ENCODE measurements at places on chromosomes 12 and 14.
A peak's percentile ranks its signal among the peaks of the same experiment; 100 is the strongest.

- no peak for DNase-seq
Measured at GRCh38 chr12:115074617-115075016, 390.6 kb upstream of the TBX3 start.

DNA sequence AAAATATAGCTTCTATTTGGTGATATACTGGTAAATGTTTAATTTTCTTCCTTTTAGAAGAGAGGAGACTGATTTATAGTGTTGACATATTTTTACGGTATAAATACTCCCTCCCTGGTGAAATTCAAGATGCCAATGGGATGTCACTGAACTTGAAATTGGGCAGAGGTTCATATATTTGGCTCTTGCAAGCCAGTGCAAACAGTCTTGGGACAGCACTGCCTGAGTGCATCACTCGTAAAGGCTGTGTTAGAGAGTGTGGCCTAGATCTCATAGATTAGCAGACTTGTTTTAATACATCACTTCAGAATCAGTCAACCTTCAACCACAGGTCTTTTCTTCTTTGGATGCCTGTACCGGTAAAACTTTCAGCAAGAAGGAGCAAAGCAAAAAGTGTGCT is 681.0 kb downstream of the NRXN3 start:
- no peak for DNase-seq

DNA sequence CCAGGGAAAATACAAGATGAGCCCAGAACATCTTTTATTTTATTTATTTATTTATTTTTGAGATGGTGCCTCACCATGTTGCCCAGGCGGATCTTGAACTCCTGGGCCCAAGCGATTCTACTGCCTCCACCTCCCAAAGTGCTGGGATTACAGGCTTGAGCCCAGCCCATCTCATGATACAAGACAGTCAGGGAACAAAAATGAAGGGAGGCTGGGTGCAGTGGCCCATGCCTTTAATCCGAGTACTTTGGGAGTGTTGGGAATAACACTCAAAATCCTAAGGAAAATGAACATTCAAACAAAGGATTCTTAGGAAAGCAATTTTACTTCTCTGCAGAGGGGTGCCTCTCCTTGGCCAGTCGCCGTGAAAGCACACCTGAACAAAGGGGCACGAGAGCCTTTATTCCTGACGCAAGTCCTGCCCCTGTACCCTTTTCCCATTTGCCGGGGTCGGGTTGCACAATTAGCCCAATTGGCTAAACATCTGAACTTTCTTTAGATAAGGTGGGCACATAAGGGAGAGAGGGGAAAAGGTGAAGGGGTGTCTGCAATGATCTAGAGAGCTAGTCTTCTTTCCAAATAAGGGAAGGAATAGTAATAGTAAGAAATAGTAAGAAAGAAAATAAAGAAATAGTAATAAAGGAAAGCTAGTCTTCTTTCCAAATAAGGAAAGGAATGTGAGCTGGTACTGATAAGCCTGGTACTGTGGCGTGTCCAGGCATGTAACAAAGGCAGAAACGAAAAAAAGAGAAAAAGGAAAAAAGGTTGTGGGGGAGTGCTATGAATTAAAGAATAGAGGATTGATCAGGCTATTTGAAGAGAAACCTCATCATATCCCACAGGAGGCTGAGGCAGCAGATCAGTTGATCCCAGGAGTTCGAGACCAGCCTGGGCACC is 13.4 kb downstream of the NCAPD2 start:
- peak; percentile 77 for DNase-seq

- DNase-seq = no peak
Measured at GRCh38 chr14:70784886-70785285, 24.4 kb downstream of the MAP3K9 start.

- DNase-seq = no peak
Measured at GRCh38 chr12:44584625-44585024, 291.5 kb downstream of the NELL2 start.

GRCh38 chr12:88993651-88994050 is 358.6 kb downstream of the DUSP6 start:
- no peak for DNase-seq

GRCh38 chr14:73662487-73662943 is 17.7 kb downstream of the DNAL1 start:
- DNase-seq = peak; percentile 75

GRCh38 chr14:102870246-102870645 is 52.2 kb upstream of the AMN start:
- DNase-seq = no peak

DNA sequence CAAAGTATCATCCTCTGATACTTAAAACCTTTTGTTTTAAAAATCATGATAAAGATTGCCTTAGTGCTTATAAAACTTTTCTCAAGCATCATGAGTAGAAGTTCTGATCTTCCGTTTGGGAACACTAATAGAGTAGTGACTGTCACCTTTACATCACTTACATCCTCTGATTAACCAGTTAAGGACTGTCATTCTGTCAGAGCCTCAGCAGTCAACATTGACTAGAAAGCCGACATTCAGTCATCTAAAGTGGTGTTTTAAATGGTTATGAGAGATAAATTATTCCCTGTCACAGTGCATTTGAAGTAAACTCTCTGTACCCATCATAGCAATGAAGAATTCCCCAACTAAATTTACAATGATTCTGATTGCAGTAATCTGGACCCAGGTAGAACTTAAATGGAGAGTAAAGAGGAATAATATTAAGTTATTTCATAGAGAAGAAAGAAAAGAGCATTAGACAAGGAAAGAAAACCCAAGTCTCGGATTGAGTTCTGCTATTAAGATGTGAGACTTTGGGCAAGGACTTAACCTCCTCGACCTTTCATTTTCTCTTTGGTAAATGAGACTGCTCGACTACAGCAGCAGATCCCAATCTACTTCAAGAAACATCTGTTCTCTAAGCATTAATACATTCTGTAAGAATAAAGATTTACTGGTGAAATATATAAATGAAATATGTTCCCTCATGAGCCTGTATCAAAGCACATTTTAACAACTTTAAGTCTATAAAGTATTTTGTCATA is 563.9 kb upstream of the LMO3 start:
- DNase-seq = no peak

DNA sequence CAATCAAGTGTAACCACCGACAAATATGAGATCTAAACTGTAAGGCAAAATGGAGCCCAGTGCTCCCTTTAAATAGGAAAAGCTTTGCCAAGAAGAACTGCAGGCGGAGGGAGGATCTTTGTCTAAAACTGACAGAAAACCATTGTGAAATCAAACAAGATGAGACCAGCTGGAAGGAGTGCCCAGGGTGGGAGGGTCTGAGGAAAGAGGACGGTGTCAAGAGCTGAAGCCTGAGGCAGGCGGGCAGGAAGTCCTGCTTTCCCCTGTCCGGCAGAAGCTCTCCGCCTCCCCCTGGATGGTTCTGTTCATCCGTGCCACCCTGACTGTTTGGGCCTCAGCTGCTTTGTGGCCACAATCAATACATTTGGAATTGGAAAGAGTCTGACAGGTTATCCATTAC is 37.5 kb downstream of the CDC42BPB start:
- DNase-seq = no peak

- DNase-seq = no peak
Measured at GRCh38 chr14:57712102-57712501, 153.8 kb downstream of the SLC35F4 start.

GRCh38 chr12:111361073-111361716 is 7.7 kb downstream of the PHETA1 start:
- no peak for DNase-seq

GRCh38 chr12:28787151-28787550 is 361.9 kb upstream of the FAR2 start:
- no peak for DNase-seq

DNA sequence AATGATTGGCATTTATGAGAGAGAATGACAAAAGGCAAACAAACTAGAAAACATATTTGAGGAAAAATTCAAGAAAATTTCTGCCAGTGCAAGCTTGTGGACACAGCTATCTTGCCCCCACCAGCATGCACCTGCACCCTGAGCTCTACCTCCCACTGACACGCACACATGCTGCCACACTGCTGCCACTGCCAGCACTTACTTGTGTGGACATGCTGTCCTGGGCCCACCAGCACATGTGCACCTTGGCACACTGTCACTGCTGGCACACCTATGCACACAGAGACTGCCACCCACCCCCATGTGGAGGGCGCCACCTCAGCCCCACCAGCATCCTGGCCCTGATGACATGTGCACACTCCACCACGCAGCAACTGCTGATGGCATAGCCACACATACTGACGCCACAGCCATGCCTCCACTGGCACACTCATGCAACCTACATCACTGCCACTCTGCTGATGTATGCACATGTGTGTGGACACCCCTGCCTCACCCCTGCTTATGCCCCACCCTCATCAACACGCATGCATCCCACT is 475.0 kb downstream of the SOX5 start:
- DNase-seq = no peak

DNA sequence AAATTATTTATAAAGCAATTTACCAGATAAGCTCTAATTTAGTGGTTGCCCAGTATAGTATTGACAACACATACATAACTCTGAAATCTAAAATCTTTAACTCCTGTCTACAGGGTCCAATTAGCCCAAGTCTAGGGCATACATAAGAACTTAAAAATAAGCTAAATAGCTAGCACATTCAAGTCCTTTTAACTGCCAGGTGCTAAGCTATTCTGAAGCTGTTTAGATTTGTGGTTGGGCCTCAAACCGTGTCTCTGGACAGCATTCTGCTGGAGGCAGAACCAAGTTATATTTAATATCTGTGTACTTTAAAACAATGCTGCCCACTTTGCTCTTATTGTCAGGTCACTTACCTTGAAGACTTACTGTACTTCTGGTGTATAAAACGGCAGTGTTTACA is 19.0 kb downstream of the RPS6KA5 start:
- no peak for DNase-seq

GRCh38 chr12:109621211-109621694 is 47.7 kb downstream of the MVK start:
- DNase-seq = no peak

DNA sequence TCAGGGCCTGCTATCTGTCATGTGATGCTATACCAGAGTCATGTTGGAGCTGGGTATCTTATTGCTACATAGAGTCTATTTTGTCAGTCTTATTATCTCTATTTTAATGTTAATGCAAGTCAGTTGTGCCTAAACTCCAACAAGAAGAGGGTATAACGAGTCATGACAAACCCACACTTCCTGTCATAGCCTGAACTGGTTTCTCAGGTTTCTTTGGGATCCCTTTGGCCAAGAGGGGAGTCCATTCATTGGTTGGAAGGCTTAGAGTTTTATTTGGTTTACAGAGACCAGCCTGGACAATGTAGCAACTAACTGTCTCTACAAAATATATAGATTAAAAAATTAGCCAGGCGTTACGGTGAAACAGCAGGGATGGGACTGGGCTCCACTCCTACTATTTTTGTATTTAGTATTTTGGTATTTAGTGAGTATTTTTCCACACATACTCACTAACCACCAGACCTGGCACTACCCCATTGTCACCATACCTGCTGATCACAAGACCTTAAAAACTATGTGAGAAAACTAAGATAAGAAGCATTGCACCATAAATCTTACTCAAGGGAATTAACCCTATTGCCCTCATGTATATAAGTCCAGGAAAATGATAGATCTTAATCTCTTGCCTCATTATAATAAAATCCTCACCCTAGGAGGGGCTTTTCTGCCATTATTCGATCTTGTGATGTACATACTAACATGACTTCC is 387.5 kb downstream of the IPO8 start:
- DNase-seq = no peak

- no peak for DNase-seq
Measured at GRCh38 chr12:5051913-5052312, 8.2 kb downstream of the KCNA5 start.

DNA sequence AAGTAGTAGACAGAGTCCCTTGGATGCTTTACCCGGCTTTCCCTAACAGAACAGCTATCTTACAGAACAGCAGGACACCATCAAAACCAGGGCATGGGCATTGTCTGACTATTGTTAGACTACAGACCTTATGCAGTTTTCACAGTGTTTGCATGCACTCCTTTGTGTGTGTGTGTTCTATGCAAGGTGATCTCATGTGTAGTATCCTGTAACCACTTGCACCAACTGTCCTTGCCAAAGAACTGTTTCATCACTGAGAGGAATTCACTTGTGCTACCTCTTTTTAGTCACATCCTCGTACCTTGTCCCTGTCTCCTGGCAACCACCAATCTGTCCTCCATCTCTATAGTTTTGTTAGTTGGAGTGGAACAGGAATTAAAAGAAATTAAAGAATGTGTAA is 183.6 kb upstream of the PZP start:
- DNase-seq = peak; percentile 44

GRCh38 chr14:105059035-105059924 is 6.0 kb downstream of the GPR132 start:
- peak; percentile 72 for DNase-seq

DNA sequence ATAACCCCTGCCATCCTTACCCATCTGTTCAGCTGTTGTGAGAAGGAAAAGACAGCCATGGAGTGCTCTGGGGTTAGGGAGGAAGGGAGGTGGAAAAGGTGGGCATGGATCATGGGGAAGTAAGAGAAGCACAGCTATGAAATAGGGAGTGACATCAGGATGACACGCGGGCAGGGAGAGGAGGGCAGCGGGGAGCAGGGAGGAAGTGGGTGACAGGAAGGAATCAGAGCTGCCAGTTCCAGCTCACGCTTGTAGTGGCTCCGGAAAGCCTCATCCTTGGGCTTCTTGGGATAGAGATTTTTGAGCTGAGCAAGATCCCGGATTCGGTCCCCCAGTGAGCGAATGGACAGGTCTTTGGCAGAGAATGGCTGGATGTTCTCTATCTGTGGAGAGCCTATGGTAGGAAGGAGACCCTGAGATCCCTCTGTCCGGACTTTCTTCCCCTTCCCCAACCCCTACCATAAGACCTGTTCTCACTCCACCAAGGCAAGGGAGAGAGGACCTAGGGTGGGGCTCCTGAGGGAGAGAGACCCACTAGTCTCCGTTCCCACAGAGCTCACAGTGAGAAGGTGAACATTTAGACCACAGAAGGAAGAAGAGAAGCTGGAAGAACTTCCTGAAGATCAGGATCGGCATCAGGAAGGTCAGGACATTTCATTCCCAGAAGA is 10.3 kb downstream of the NAB2 start:
- no peak for DNase-seq

- no peak for DNase-seq
Measured at GRCh38 chr14:53192052-53192760, 39.1 kb upstream of the DDHD1 start.

DNA sequence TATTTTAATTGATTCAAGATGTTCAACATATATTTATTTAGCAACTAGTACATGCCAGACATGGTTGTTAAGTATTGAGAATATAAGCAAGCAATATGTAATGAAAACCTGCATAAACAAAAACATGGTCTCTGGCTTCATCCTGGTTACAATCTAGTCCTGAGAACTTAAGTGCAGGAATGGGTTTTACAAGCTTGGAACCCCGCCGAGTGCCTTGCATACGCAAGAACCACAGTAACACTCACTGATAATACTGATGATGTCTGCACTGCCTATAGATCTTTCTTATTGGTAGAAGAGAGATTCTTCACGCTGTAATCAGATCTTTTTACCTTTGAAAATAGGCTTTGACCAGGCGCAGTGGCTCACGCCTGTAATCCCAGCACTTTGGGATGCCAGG is 22.9 kb upstream of the CALM1 start:
- DNase-seq = no peak

DNA sequence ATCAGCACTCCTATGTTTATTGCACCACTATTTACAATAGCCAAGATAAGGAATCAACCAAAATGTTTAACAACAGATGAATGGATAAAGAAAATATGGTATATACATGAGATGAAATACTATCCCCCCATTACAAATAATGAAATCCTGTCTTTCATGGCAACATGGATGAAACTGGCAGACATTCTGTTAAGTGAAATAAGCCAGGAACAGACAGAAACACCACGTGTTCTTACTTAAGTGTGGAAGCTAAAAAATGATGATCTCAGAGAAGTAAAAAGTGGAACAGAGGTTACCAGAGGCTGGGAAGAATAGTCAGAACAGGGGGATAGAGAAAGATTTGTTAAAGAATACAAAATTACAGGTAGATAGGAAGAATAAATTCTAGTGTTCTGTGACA is 113.7 kb upstream of the MDM1 start:
- no peak for DNase-seq
